LHCN-M2 (cell line): ENCODE measurements at places on chromosomes 16 and 17. TPM values are rescaled to one million over a fixed set of nuclear protein-coding genes. Genes with fewer than 3 reads are reported as not detected.

YBX2 gene
- total RNA-seq = not detected in 2 replicates

TEX14 gene
- not detected in 2 replicates for total RNA-seq

CFDP1 gene
- total RNA-seq = 57.5 and 63.3 TPM in 2 replicates

RNFT1 gene
- total RNA-seq = 9.3 and 10.3 TPM in 2 replicates

TMEM170A gene
- total RNA-seq = 9.7 and 11.7 TPM in 2 replicates

TPPP3 gene
- 11.9 and 17.6 TPM in 2 replicates for total RNA-seq

CACNG1 gene
- 0.57 TPM in 1 of 2 replicates, not detected in the other for total RNA-seq

TMC7 gene
- 2.1 and 2.8 TPM in 2 replicates for total RNA-seq

LAT gene
- 1.2 and 1.8 TPM in 2 replicates for total RNA-seq

FBXW10B gene
- total RNA-seq = 0.83 and 1.1 TPM in 2 replicates

DNA sequence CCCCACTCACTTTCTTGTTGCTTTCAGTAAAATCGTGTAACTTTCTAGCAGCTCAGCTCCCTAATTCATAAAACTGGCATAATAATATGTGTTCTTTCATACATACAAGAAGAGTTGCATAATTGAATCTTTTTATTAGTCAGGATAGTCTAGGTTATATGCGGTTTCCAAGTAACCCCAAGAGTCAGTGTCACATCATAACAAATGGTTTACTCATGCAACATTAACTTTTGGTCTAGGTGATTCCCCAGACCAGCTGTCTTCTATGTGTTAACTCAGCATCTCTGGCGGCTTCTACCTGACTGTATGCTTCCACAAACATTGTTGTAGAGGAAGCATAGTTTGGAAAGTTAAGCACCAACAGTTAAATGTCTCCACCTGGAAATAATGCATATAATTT lies 1000.4 kb downstream of the CDH11 start:
- peak; percentile 92 for DNase-seq

DNA sequence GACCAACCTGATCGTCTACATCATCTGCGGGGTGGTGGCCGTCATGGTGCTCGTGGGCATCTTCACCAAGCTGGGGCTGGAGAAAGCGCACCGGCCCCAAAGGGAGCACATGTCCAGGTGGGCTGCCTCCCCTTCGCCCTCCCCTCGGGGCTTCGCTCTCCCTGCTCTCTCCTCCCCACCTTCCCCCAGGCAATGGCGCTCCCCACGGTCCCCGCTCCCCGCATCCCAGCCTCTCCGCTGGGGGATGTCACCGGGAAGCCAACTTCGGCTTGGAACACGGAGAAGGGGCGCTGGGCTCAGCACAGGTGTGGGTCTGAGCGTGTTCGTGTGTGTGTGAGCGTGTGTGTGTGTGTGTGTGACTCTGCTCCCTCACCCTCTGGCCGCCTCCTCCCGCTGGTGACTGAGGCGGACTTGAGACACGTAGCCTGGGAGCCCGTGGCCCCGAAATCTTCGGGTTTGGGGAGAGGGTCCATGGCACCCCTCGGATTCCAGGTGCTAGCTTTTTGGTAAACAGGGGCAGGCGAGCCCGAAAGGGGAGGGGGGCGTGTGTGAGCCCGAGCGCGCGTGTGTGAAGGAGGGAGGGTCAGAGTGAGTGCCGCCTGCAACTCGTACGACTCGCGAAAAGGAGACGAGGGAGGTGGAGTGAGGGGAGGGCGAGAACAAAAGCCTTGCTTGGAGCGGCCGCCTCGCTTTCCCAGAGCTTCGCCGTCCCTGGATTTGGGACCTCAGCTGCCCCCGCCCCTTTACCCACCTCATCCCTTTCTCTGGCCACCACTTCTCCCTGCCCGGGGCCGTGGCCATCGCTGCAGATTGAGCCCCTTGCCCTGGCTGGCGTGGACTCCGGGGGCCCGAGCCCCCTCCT lies 1.3 kb downstream of the SHISA9 start:
- peak; percentile 36 for DNase-seq

- no peak for DNase-seq
These were observed 13.0 kb downstream of the DCUN1D3 start for GRCh38 chr16:20887207-20887606.

DNA sequence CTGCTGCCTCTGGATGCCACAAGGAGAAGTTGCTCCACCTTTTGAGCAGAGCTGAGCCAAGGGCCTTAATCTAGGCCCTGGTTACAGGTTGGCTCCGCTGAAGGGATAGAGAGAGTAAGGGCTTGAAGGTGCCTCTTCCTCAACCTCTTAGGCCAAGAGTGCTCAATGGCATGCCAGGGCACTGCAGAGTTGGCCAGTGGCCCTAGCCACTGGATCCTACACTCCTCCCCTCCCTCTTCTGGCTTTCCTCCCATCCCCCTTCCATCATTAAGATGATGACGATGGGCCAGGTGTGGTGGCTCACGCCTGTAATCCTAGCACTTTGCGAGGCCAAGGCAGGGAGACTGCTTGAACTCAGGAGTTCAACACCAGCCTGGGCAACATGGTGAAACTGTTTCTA lies 50.5 kb downstream of the MYO18A start:
- no peak for DNase-seq

- DNase-seq = no peak
These were observed 15.8 kb downstream of the ANKFY1 start for GRCh38 chr17:4247971-4248388.

DNA sequence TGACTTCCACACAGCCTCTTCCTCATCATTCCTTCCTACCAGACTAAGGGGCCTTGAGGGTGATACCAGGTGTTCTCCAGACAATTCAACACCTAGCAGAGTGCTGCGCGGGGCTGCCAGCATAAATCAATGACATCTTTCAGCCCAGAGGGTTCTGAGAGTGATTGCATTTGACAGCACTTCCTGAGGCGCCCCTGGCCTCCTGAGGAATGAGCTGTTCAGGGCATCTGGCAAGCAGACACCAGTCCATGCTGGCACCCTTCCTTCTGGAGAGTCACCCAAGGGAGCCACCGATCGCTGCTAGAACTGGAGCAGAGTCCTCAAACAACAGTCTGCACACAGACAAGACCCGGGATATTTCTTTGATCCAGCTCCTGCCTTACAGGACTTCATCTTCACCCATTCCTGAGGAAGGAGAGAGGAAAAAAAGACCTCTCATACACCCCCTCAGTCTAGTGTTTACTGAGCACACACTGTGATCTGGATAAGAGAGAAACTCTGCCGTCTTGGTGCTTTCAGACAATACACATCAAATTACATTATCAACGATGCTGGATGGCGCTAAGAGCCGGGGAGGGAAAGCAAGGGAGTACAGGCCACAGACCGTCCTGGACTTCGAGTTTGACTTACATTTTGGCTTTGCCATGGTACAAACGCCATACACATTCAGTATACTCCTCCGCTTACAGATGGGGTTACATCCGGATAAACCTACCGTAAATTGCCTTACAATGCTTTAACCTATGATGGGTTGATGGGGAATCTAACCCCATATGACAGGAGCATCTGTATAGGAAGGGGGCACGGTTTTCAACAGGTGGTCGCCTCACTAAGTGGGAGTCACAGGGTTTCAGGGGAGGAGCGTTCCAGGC lies 23.0 kb downstream of the NPTX1 start:
- no peak for DNase-seq

GRCh38 chr16:87391324-87391949 lies 699 bp upstream of the MAP1LC3B start:
- no peak for DNase-seq

GRCh38 chr16:77912617-77913016 lies 109.7 kb upstream of the CLEC3A start:
- DNase-seq = no peak

GRCh38 chr17:72274614-72275013 lies 153.8 kb downstream of the SOX9 start:
- DNase-seq = no peak

GRCh38 chr16:5065813-5066212 lies at the start of gene C16orf89:
TSS of gene C16orf89 (minus strand) at chr16:5065956. CDS start at chr16:5065908, 48 bp downstream.
- no peak for DNase-seq

DNA sequence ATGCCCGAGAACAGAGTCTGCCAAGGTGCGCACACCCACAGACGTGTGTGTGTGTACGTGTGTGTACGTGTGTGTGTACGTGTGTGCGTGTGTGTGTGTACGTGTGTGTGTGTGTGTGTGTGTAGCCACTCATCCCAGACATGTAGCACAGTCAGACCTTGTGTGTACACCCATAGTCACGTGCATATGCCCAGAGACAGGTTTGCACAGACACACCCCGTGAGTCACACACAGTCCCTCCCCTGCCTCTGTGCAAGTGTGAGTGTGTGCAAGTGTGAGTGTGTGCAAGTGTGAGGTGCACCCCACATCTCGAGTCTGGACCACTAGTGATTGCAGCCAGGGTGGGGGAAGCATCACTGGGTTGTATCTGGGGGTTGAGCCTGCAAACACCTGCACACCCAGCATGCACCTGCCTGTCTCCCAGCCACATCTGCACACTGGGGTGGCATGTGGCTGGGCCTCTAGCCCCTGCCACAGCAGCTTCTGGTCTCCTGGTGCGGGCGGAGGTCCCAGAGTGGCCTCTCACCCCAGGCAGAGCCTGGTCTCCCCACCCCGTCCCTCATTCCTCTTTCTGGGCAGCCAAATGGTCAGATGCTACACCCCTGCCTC lies 23.6 kb downstream of the BAHCC1 start:
- no peak for DNase-seq

DNA sequence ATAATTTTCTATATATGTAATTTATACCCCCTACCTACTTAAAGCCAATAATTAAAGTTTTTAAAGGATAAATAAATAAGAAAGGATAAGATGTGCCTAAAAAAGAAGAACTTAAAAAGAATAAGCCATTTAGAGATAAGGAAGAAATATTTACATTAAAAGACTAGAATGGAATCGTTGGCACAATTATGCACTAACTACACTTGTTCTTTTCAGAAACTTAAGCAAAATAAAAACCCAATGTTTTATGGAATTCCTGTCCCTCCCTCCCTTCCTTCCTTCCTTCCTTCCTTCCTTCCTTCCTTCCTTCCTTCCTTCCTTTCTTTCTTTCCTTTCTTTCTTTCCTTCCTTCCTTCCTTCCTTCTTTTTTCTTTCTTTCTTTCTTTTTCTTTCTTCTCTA lies 4.5 kb upstream of the KRTAP4-6 start:
- no peak for DNase-seq

GRCh38 chr16:53346-54236 lies at the start of the genes POLR3K and SNRNP25:
TSS of gene POLR3K (minus strand) at chr16:53608. CDS start at chr16:53586, 22 bp downstream.
TSS of gene SNRNP25 (plus strand) at chr16:53828. CDS start at chr16:54017, 189 bp downstream.
- DNase-seq = peak; percentile 97

GRCh38 chr16:11794996-11795886 lies 1.8 kb downstream of the ZC3H7A start:
- DNase-seq = no peak

GRCh38 chr17:62995377-62995885 lies 29.4 kb downstream of the TANC2 start:
- DNase-seq = peak; percentile 52

DNA sequence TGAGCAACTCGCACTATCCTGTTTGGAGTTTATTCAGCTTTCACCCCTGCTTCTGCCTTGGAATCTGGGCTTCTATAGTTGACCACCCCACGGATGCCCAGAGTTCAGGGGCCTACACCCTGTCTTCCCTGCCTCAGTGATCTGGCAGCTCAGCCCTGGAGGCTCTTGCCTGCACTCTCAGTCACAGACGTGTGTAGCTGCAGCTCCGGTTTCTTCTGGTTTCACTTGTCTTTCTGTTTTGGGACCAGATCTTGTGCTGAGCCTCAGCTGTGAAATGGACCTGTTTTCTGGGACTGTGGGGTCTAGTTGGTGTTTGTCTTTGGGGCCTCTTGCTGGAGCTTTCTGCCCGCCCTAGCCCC lies 5.8 kb downstream of the GPT2 start:
- no peak for DNase-seq

- no peak for DNase-seq
These were observed 116.8 kb downstream of the CDYL2 start for GRCh38 chr16:80687606-80688005.

GRCh38 chr17:892958-893357 lies 86.6 kb downstream of the NXN start:
- DNase-seq = no peak

DNA sequence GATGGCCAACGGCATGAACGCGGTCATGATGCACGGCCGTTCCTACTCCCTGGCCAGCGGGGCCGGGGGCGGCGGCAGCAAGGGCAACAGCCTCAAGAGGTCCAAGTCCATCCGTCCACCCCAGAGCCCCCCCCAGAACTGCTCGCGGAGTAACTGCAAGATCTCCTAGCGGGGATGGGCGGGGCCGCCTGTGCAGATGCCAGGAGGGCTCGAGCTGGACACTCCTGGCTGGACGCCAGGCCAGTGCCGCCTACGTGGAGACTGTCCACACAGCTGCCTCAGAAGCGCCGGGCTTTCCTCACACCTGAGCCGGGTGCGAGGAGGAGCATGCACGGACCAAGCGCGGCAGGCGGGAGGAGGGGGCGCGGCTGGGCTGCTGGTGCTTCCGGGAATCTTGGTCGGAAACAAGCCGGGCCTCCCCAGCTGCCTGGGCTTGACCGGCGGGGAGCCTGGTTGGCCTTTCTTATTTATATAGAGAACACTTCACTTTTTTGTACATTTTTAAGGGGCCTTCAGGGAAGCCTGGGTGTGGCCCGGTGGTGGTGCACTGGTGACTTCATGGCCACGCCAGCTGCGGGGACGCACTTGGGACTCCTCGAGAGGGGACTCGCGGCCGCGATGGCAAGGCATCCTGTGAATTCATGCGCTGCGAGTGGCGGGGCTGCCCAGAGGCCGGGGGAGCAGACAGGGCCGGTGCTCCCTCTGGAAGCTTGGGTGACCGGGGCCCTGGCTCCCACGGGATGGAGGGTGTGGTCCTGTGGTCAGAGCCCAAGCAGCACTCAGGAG lies 3.1 kb upstream of the WFIKKN1 start:
- DNase-seq = peak; percentile 75

GRCh38 chr16:64051824-64052223 lies 1070.0 kb downstream of the CDH11 start:
- peak; percentile 34 for DNase-seq
